Progenitor cell of endocrine pancreas (in vitro differentiated cells): ENCODE measurements at places on chromosomes 2 and 18. TPM values are rescaled to one million over a fixed set of nuclear protein-coding genes. Genes with fewer than 3 reads are reported as not detected.

The RAPH1 gene
- 19.9 and 21.7 TPM in 2 replicates for total RNA-seq

The COBLL1 gene
- total RNA-seq: 69.7 and 80.9 TPM in 2 replicates

The CD207 gene
- not detected in 2 replicates for total RNA-seq

The PKDCC gene
- 334 and 335 TPM in 2 replicates for total RNA-seq

The EFHD1 gene
- total RNA-seq: 2.7 and 4.3 TPM in 2 replicates

The GRHL1 gene
- total RNA-seq: 13.4 and 14.4 TPM in 2 replicates

- H3K36me3 ChIP-seq: no peaks in the 10 kb centered on the region
- peaks cover 13% of the 10 kb centered on the region for H3K4me1 ChIP-seq
- no peak overlapping the region for H3K27ac ChIP-seq
- H3K4me3 ChIP-seq: no peak overlapping the region
Measured at GRCh38 chr18:1302861-1303260, 398.2 kb downstream of the ADCYAP1 start.

DNA sequence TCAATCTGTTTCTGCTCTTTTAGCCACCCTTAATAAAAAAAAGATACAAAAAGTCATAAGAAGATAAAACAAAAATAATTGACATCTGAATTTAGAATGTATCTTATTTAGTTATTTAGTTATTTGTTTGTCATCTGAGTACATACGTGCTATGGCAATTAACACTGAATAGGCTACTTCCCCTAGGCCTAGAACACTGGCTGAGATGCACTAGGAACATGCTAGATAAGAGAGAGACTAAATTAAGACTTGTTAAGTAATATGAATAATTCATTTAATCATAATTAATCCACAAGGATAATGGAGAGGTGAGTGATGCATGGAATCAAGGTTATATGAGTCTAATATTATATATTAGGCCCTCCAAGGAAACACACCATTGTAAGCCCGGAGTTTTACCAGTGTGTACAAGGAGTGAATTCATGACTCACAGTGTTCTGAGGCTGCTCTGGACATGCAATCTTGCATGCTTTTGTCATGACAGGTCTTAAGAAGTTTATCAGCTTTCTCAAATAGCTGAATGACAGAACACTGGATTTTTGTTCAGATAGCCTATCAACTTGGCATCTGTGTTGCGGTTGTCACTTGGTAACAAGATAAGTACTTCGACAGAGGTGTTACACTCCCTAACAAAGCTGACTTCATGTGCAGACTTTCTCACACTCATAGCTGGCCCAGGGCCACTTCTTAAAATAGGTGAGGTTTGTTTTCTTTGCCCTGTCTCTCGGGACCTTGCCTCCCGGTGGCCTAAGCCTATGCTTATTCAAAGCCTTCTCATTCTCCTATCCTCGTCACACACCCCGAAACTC lies 5.0 kb upstream of the SERPINB2 start:
- H3K4me3 ChIP-seq: no peak overlapping the region
- no peak for DNase-seq
- peak overlapping the region; percentile 89 for H3K27ac ChIP-seq
- no peaks in the 10 kb centered on the region for H3K36me3 ChIP-seq

DNA sequence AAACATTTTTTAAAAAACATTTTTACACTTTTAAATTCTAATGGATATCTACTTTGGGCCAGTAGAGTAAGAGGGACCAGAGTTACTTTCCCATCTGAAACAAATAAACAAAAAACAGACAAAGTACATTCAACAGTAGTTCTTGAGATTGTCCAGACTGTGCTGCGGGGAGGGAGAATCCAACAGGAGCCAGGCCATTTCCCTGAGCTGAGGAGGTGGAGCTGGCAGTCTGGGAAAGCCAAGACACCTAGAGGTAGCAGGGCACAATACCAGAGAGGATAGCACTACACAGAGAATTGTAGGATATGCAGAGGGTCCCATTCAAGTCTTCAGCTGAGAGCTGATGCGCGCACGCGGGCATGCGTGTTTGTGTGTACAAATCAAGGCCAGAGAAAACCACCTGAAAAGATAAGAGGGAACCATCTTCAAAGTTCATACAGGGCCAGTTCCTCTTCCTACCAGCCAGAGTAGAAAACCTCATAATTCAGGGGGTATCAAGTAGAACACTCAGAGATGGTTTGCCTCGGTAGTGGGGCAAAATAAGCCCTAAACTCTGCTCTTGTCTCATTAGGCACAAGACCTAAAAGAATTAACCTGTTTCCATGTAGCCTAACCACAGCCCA lies 44.0 kb downstream of the PTRHD1 start:
- H3K4me1 ChIP-seq: no peaks in the 10 kb centered on the region
- no peak for DNase-seq
- H3K27me3 ChIP-seq: no peaks in the 10 kb centered on the region
- H3K36me3 ChIP-seq: peaks cover 9% of the 10 kb centered on the region
- no peak overlapping the region for H3K4me3 ChIP-seq

- H3K4me3 ChIP-seq: no peak overlapping the region
- H3K4me1 ChIP-seq: peaks cover 1% of the 10 kb centered on the region
- H3K27me3 ChIP-seq: peaks cover 81% of the 10 kb centered on the region
Measured at GRCh38 chr2:218883491-218884490, 3.1 kb downstream of the WNT10A start.

DNA sequence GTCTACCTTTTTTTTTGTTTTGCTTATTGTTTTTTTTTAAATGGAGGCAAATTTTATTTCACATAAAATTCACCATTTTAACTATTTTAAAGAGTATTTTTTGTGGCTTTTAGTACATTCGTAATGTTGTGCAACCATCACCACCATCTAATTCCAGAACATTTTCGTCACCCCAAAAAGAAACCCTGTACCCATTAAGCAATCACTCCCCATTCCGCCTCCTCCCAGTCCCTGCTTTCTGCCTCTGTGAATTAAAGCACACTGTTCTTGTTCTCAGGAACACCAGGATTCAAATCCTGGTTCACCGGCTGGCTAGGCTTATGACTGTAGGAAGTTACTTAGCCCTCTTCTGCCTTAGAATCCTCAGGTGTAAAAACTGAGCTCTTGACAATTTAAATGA lies 36.9 kb upstream of the EPAS1 start:
- H3K4me1 ChIP-seq: no peaks in the 10 kb centered on the region
- H3K36me3 ChIP-seq: no peaks in the 10 kb centered on the region
- H3K27me3 ChIP-seq: no peaks in the 10 kb centered on the region
- DNase-seq: no peak
- H3K27ac ChIP-seq: no peak overlapping the region

DNA sequence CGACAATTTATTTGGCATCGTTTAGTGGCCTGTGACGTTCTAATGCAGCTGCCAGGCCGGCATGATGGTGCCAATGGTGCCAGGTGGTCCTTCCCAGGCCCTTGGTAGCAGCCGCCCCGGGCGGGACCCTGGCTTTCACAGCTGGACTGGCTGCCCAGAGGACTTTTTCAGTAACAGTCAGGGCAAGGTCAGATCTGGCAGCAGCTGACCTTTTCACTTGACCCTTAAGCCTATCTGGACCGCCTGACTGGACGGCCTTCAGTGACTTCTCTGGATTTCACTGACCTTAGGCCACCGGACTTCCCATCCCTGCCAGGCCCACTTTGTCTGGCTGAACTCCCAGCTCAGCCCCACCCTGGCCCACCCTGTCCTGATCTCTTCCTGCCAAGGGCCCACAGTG lies 15.9 kb downstream of the TRIB2 start:
- peaks cover 30% of the 10 kb centered on the region for H3K36me3 ChIP-seq
- no peak overlapping the region for H3K27ac ChIP-seq
- DNase-seq: no peak
- peaks cover 11% of the 10 kb centered on the region for H3K4me1 ChIP-seq
- H3K27me3 ChIP-seq: no peaks in the 10 kb centered on the region

- no peak overlapping the region for H3K27ac ChIP-seq
- H3K4me1 ChIP-seq: no peaks in the 10 kb centered on the region
- H3K36me3 ChIP-seq: peaks cover 2% of the 10 kb centered on the region
- H3K27me3 ChIP-seq: no peaks in the 10 kb centered on the region
- H3K4me3 ChIP-seq: no peak overlapping the region
- no peak for DNase-seq
Measured at GRCh38 chr2:106011380-106011779, 182.7 kb downstream of the UXS1 start.

DNA sequence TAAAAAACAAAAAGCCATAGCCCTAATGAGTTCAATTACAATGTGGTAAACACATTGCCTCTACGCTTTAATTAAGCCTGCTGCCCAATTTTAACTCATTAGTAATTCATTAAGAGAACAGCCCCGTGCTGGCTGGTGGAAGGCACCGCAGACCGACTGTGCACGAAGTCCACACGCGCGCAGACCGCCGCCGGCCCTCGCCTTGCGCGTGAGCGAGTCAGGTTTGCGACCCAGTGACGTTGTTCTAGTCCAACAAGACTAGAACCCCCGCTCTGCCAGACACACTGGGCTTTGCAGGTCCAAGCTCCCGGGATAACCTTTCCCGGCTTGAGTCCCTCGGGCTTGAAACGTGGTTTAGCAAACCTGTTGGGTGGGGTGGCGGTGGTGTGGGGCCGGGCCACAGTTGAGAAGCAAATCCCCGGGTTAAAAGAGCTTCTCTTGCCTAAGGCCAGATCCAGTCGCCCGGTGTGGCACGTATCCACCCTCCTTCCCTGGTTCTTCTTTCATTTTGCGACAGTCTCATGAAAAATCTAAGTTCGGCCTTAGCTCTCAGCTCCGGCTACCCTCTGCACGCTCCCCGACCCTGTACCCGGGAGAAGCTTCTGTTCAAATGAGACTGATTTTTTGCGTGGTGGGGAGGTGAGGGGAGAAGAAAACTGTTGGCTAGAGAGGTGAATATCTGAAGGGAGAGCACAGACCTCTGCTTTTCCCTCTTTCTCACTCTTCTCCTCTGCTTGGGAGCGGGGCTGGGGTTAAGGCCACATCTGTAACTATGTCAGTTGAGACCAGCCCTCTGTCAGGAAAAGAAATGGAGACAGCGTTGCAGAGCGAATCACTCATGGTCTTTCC lies 11.1 kb upstream of the SKOR2 start:
- no peak overlapping the region for H3K4me3 ChIP-seq
- no peak for DNase-seq
- peaks cover 2% of the 10 kb centered on the region for H3K36me3 ChIP-seq
- H3K4me1 ChIP-seq: peaks cover 6% of the 10 kb centered on the region
- no peak overlapping the region for H3K27ac ChIP-seq

DNA sequence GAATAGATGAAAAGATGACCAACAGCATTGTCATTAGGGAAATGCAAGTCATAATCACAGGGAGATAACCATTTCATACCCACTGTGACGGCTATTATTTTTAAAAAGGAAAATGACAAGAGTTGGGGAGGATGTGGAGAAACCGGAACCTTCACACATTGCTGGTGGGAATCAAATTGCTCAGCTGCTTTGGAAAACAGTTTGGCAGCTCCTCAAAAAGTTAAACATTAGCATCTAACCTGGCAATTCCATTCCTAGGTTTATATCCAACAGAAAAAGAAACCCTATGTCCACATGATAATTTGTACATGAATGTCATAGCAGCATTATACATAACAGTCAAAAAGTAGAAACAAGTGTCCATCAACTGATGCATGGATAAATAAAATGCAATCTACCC lies 58.2 kb downstream of the KCNG3 start:
- H3K4me1 ChIP-seq: no peaks in the 10 kb centered on the region
- no peaks in the 10 kb centered on the region for H3K27me3 ChIP-seq
- H3K4me3 ChIP-seq: no peak overlapping the region
- DNase-seq: no peak
- no peaks in the 10 kb centered on the region for H3K36me3 ChIP-seq
- no peak overlapping the region for H3K27ac ChIP-seq

- H3K4me1 ChIP-seq: peaks cover 11% of the 10 kb centered on the region
Measured at GRCh38 chr2:161316701-161317100, 8.5 kb downstream of the PSMD14 start.

DNA sequence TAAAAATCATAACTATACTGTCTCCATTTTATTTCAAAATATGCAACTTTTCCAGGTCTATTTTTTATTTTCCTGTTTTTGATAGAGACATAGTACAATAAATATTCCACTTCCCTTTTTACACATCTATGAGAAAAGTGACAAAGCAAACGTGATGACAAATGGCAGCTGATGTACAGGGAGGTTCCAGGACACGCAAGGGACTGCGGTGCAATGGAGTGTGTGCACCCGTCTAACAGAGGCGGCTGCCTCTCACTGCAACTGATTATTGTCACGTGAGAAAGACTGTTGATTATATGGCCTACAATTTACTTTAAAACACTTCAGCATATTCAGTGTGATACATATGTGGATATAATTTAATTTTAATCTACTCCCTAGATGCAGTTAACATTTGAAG lies 142.6 kb downstream of the LRRC30 start:
- no peak overlapping the region for H3K27ac ChIP-seq
- peaks cover 13% of the 10 kb centered on the region for H3K4me1 ChIP-seq
- no peak for DNase-seq
- peaks cover 2% of the 10 kb centered on the region for H3K36me3 ChIP-seq
- no peaks in the 10 kb centered on the region for H3K27me3 ChIP-seq

GRCh38 chr2:26559044-26559405 lies 81.1 kb upstream of the OTOF start:
- H3K27me3 ChIP-seq: peaks cover 38% of the 10 kb centered on the region
- H3K27ac ChIP-seq: no peak overlapping the region
- H3K4me3 ChIP-seq: no peak overlapping the region
- no peaks in the 10 kb centered on the region for H3K36me3 ChIP-seq
- H3K4me1 ChIP-seq: no peaks in the 10 kb centered on the region

DNA sequence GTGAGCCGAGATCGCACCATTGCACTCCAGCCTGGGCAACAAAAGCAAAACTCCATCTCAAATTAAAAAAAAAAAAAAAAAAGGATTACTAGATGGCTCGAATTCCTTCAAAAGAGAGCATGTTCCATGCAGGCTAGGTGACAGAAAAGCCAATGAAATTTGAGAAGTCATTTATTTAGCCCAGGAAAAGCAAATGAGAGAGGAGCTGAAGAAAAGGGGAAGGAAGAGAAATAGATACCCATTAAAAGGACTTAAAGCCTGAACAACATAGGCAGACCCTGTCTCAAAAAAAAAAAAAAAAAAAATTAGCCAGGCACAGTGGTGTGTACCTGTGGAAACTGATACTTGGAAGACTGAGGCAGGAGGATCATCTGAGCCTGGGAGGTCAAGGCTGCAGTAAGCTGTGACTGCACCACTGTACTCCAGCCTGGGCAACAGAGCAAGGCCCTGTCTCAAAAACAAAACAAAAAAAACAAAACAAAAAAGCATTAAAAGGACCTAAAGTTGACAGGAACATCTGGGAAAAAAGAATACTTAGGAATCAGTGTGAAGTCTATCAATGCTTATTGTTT lies 11.1 kb downstream of the SEPTIN10 start:
- H3K27me3 ChIP-seq: no peaks in the 10 kb centered on the region
- peaks cover 9% of the 10 kb centered on the region for H3K36me3 ChIP-seq
- no peak for DNase-seq
- H3K4me1 ChIP-seq: peaks cover 9% of the 10 kb centered on the region
- H3K27ac ChIP-seq: no peak overlapping the region
- no peak overlapping the region for H3K4me3 ChIP-seq

- no peaks in the 10 kb centered on the region for H3K36me3 ChIP-seq
- no peaks in the 10 kb centered on the region for H3K4me1 ChIP-seq
- H3K27ac ChIP-seq: no peak overlapping the region
- peaks cover 10% of the 10 kb centered on the region for H3K27me3 ChIP-seq
- no peak for DNase-seq
Measured at GRCh38 chr2:169086893-169087467, 17.6 kb downstream of the DHRS9 start.
